ENCODE measurements at places on chromosomes 3 and 15. TPM values are rescaled to one million over a fixed set of nuclear protein-coding genes. Genes with fewer than 3 reads are reported as not detected.

CCDC54 gene
- not detected for total RNA-seq

TUSC7 gene
- total RNA-seq = not detected

CFAP100 gene
- total RNA-seq = 0.79 TPM

IL20RB gene
- 1.7 TPM for total RNA-seq

DNA sequence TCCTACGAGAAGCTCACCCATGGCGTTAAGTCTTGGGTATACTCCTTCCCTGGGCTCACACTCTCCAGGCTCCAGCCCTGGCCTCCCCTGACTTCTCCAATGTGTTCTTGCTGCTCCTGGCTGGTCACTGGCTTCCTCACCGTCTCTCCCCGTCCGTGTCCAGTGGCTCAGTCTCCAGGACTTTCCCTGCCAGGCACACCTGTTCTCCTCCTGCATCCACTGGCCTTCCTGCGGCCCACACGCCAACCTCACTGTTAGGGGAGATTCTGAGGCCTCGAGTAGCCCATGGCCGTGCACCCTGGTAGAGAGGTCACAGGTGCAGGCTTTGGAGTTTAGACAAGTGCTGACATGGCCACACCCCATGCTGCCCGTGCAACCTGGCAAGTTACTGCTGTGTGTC lies 91.9 kb upstream of the SNRPA1 start:
- no peak for DNase-seq

DNA sequence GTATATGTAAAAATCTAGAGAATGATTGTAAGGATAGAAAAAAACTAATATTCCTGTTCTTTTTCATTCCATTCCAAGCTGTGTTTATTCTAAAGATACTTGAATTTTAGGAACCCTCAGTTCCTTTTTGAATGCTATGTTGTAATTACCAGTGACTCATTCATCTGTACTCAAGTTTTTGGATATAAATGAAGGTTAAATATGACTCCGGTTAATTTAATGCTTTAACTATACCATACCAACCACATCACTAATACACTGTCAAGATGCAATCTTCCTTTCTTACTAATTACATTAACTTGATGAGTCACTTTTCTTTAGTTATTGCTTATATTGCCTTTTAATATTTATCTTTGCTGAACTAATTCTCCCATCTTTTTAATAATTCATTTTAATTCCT lies 68.8 kb upstream of the ZNF148 start:
- no peak for DNase-seq

DNA sequence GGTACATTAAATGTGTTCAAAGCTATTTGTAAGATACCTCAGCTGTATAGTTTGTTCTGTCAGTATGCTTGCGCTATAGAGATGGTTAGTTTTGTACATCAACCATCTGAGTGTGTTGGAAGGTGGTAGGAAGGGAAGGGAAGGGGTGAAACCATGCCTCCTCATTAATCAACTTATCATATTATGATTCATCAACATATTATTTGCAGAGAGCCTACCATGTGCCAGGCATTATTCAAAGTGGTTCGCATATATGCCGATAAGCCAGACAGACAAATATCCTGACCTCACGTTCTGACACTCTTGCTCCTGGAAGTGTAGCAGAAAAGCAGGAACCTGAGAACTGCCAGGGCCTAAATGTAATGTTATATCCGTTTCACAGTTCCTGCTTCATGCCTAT lies 248.1 kb upstream of the NR2E3 start:
- DNase-seq = no peak

- DNase-seq = no peak
Observed at GRCh38 chr15:81268881-81269601, 54.9 kb downstream of the STARD5 start.

DNA sequence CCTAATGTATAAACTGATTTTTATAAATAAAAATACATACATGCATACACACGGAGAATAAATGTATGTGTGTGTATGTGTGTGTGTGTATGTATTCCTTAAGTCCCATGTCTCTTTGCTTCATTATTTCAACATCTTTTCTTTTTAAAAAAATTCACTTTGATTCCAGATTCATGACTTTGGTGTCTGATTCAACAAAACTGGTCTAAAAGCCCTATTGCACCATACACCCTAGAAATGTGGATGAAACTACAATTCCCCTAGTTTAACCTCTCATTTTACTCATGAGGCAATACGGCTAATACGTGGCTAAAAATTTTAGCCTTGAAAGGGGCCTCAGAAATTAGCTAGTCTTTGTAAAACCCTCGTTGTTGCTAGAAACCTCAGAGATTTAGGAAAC lies 228.1 kb downstream of the ADAMTS9 start:
- no peak for DNase-seq

DNA sequence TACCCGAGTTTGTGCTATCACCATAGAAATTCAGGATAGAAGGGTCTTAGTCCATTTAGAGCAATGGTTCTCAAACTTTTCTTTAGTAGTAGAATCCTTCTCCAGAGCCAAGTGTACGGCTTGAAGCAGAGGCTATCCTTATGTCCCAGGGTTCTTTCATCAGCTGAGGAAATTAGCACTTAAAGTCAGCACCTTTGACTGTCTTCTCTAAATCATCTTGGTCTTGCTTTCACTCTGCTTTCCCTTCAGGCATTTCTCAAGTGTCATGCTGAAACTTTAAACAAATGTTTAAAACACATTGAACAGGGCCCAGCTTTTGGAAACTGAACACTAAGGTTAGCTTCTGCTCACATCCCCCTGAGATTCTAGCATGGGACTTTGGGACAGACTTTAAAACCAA lies 78.2 kb downstream of the TM4SF4 start:
- no peak for DNase-seq
